Stimulated activated CD4-positive, alpha-beta T cell treated with anti-CD3 and anti-CD28 coated beads, Interleukin-2, amount 100 ng/mL, for 4 hours (primary cell): ENCODE measurements at places on chromosomes 7 and 10.

DNA sequence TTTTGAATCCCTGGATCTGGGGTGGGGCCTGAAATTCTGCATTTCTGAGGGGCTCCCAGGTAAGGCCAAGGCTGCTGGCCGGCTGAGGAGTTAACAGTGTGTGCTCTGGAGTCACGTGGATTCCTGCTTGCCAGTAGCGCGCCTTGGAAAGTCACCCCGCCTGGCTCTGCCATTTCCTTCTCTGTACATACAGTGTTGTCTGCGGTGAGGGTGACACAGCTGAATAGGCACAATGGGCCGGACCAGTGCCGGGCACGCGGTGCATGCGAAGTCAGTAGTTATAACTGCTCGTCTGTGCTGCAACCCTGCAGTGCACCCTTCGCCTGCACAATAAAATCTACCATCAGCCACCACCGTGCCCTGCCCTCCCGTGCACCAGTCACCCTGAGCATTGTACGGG is 68.0 kb upstream of the EEPD1 start:
- no peak for DNase-seq

DNA sequence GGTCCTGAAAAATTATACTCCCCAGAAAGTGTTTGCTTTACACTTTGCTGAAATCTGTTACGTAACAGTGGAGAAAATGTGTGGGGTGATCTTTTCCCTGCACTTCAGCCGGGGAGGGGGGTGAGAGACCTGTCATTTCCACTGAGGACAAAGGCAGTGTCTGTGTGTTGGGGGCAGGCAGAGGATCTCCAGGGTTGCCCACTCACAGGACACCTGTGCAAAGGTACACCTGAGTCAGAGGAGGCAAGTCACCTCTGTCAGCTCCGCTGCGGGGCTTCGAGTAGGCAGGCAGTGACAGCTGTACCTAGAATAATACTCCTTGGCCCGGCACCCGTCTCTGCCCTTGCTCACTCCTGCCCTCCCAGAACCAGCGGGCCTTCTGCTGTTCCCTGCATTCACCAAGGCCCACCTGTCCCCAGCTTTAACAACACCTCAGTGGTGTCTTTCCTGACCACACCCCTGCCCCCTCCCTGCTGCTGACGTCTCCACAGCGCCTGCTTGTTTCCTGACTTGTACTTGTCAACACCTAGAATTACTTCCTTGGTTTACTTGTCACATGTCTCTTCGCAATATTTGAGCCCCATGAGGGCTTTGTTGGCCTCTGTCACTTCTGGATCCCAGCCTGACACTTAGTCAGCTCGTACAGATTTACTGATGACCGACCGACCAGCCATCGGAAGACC is 159.2 kb downstream of the NEURL1 start:
- no peak for DNase-seq

DNA sequence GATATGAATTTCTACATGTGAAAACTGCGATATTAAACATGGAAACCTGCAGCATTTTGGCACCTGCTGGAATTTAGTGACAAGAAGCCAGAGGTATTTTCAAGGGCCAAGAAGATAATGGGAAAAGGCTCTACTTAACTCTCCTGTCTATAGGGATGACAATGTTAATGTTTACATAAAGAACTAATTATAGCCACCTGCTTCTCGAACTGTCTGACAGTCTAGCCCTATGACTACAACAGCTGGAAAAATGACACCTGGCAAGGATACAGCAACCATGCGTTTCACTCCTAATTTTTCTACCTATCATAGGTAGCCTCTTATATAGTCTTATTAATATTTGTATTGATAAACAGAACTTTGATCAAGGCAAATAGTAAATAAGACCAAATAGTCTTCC is 49.6 kb downstream of the MAGI2 start:
- no peak for DNase-seq

DNA sequence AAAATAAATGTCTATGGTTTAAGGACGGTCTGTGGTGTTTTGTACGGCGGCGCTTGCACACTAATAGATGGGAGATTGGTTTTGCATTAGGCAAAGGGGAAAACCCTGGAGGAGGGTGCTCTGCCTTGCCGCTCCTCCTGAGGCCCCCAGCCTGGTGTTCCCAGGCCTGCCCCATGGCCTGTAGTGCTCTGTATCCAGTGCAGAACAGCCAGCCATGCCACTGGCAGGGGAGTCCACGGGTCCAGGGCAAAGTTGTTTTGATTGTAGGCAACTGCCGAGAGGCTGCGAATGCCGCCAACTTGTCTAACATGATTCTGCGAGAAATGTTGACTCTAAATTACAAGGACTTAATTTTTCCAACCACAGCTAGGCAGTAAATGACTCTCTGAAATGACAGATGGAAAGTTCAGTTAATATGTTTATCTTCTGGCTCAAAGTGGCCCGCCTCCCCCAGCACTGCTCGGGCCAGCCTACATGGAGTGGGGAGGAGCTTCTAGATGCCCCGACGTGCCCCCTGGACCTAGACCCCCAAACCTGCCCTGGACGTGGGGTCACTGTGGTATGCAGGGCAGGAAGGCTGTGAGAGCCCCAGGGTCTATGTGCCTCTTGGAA is 104.6 kb upstream of the GDF10 start:
- no peak for DNase-seq

- DNase-seq, result no peak
These were observed 10.2 kb upstream of the EPHA1 start for GRCh38 chr7:143418681-143419458.

GRCh38 chr7:8259586-8260222 is 2.3 kb downstream of the ICA1 start:
- DNase-seq, result no peak

DNA sequence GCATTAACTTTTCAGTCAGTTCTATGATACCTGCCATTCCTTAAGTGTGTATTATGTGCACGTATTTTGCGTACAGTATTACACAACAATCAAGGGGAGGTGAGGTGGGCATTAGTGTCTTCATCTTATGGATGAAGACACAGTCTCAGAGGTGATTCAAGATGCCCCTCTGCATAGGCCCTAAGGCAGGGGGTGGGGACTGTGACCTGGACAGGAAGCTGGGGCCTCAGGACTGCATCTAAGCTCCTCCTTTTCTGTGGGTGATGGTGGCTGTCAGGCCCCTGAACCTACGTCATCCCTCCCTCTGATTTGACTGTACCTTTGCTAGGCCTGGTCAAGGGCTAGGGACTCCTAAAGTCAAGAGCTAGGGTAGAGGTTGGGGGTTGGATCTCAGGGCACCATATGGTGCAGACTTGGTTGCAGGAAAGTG is 38.9 kb downstream of the HK1 start:
- no peak for DNase-seq

GRCh38 chr7:25255611-25256332 is 27.5 kb upstream of the NPVF start:
- DNase-seq, result no peak

DNA sequence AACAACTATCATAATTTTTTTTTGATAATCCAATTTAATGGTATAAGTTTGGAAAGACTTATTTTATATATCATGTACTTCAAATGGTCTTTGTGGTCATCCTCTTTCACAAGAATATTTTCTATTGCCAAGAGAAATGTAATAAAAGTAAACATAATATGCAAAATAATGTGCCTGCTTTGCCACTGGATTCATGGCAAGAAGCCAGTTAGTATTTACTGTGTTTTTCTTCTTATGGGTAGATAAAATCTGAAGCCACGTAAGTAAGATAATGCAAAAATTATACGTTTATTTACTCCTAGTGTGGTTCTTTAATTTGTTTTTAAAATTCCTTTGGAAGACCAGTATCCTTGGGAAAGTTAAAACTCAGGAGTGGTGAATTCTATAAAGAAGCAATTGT is 258.5 kb downstream of the ARL4A start:
- DNase-seq, result no peak

DNA sequence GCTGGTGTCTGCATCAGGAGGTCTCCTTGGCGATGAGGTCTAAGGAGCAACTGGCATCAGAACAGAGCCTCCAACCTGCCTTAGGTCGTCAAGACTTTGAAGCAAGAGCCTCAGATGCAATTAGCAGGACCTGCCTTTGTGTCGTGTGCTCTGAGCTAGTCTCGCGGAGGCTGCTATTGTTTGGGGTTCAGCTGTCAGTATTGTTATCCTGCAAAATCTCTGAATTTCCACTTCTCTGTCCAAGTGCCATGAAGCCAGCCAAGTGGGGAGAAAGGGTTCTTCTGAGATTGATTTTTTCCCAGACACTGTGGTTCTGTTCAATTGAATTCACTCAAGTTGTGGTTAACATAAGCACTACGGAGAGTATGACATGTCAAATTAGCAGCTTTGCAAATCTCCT is 78.7 kb downstream of the ADARB2 start:
- DNase-seq, result no peak

DNA sequence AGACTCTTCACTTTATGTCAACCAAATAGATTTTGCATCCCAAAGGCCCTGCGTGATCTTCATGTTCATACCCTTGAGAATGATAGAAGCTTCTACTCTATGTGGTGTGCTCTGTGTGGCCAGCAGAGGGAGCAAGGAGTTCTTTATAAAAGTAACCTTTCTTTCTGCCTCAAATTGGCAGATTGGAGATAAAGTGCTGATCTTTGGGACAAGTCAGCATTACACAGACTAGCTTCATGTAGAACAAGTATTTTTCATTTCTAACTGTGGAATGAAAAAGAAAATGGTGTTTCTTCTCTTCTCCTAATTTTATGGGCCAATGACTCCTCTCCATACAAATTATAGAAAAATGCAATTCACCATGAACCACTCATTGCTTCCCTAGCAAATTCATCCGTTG is 1214.1 kb downstream of the SORCS1 start:
- no peak for DNase-seq

GRCh38 chr10:103510791-103511752 is 17.6 kb downstream of the NEURL1 start:
- DNase-seq, result no peak

DNA sequence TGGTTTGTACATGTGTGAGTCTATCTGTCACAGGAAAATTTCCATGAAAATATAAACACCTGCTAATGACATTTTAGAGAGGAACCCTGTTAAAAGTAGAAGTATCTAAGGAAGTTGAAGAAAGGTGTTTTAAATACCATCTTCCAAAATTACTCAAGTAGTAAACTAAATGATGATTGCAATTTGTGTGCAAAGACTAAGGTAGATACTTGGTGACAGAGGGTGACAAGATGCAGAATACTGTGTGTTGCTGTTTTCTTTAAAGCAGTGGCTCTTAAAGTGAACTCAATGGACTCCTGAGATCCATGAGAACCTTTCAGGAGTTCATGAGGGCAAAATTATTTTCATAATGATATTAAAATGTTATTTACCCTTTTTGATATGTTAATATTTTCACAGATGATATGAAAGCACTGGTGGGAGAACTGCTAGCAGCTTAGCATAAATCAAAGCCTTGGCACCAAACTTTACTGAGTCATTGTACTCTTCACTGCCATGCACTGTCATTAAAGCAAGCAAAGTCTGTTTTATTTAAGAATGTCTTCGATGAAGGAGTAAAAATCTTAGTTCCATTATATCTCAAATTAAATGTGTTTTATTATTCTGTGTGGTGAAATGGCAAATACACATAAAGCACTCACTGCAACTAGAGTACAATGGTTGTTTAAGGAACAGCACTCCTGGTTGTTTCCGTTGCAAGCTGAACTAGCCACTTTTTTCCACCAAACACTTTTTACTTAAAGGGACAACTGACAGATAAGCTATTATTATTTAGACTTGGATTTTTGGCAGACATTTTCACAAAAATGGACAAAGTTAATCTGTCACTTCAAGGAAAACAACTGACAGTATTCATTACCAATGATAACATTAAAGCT is 133.7 kb downstream of the LRRN3 start:
- no peak for DNase-seq

GRCh38 chr10:4131407-4132215 is 346.6 kb upstream of the KLF6 start:
- no peak for DNase-seq

DNA sequence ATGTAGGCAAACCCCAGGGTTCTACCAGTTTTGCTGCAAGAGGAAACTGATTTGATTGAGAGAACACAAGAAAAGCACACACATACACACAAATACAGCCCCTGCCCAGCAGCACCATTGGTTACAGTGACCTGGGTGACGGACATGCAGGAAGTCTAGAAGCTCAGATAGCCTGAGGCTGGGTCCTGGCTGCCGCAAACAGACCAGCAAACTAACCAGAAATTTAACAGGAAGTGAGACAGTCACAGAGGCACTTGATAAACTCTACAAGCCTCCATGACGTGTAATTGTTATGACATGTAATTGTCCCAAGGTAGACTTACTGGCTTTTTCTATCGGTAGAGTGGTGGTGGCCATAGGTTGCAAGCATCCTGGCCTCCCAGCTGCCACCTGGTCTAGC is 58.9 kb downstream of the PRKAR2B start:
- no peak for DNase-seq
